Activated CD4-positive, alpha-beta T cell treated with anti-CD3 and anti-CD28 coated beads, Interleukin-2, amount 50 U/mL, for 24 hours (primary cell): ENCODE measurements at places on chromosomes 3 and 15.

DNA sequence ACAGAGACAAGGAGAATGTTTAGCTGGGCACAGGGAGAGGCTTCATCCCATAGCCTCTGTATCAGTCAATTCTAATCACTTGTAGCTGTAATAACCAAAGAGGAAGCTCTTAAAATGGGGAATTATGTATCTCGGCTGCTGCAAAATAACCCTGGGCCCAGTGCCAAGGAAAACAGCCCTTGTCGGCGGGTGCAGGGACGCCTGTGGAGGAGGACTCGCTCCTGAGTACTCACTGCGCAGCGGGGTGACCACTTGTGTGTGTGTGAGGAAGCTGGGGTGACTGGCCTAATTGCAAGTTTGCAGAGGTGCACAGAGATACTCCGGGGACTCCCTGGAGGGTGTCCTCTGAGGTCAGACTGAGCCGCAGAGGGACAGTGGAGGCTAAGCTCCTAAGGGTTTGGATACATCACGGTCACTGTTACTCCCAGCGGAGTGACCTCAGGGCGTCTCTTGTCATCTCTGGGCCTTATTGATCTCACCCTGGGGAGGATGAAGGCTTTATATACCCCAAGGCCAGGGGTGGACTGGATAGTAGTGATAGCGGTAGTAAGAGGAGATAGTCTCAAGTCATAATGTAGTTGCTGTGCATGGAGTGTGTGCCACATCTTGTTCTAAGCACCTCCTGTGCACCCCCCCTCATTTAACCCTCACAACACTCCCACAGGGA is 37.2 kb downstream of the SLC6A6 start:
- DNase-seq: no peak

DNA sequence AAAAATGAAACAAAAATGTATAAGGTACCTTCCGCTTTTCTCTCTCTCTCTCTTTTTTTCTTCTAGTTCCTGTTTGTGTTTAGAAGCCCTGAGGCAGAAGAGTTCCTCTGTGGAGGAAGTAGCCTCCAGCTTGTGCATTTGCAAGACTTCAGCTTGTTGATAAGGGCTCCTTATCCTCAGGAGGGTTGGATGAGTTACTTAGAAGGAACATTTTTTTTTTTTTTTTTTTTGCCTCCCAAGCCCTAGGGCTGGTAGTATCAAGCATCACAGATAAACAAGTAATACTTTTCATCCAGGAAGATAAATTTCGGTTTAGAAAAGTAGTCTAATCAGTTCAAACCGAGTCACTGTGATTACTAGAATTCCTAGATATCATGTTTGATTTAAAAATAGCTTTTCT is 91.0 kb upstream of the CBLB start:
- DNase-seq: no peak

DNA sequence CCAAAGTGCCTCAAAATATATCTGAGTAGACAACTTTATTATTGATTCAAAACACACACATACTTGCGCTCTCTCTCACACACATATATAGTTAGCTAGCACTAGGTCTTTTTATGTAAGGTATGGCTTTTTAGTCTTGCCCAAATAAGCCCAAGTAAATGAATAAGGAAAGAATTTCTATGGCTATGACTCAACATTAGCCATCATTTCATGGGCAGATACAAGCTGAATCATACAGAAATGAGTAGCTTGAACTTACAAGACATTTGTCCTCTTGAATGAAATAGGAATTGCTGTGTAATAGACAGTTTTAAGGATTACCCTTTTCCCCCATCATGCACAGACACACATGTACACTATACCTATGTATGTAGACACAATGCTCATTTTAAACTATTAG is 4.9 kb downstream of the CADPS start:
- no peak for DNase-seq

GRCh38 chr3:188900421-188900951 is 271.3 kb upstream of the TPRG1 start:
- DNase-seq: no peak

DNA sequence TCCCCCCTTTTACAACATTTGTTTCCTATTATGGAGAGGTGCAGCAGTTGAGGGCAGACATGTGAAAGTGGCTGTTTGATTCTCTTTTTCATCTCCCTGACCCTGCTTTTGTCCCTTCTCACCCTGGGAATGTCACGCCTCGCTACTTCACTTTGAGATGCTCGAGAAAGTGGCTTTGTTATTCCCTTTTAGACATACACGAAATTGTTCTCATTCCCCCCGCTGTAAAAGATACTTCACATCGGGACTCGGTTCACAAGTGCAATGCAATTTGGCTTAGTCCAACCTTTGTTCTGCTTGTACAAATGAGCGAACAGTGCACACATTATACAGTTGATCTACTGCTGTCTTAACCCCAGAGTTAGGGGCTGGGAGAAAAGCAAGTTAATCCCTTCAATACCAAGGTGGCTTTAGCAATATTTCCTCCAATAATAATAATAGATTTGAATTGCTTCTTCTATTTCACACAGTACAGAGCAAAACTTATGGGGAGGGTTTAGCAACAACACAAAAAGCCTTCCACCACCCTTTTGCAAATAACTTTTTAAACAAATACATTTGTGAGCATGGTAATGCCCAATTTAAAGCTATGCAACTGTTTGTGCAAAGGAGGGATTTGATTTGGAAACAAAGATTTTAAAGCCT is 5.7 kb upstream of the FOXB1 start:
- DNase-seq: no peak

DNA sequence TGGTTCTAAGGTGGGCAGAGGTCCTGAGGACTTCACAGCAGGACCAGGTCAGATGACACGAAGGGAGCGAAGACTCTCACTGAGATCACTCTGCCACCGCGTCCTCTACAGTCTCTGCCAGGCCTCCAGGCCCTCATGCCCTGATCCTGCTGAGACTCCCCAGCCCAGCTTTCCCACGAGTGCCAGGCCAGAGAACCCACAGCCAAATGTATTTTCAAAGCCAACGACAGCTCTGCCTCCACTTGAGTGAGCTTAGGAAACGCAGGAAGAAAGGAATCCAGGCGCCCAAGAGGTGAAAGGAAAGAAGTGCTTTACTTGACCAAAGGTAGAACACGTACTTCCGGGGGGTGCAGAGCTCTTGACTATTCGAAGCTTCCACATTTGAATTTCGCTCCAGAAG is 275.0 kb downstream of the XXYLT1 start:
- no peak for DNase-seq

- peak; percentile 16 for DNase-seq
Observed at GRCh38 chr3:186705882-186706780, 11.0 kb upstream of the KNG1 start.

DNA sequence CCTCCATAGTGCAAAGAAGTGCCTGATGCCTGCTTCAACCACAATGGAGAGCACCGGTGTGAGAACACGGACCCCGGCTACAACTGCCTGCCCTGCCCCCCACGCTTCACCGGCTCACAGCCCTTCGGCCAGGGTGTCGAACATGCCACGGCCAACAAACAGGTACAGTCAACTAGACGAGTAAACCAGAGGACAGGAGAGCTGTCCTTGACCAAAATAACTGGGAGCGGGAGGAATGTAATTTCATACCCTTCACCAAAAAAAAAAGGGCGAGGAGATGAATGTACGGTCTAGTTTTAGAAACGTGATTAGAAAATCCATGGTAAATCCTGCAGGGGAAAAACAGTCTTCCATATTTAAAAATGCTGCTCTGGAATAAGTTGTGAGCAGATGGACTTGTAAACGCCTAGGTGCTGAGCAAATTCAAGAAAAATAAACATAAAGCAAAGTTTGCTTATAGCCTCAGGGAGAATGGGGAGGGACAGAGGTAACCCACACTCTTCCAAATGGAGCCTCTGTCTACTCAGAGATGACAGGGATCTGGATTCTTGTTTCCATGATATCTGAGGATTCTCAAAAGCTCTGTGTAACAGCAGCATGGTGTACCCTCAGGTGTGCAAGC is 8.4 kb downstream of the THBS1 start:
- no peak for DNase-seq

- no peak for DNase-seq
Observed at GRCh38 chr3:189282741-189283140, 111.0 kb downstream of the TPRG1 start.

DNA sequence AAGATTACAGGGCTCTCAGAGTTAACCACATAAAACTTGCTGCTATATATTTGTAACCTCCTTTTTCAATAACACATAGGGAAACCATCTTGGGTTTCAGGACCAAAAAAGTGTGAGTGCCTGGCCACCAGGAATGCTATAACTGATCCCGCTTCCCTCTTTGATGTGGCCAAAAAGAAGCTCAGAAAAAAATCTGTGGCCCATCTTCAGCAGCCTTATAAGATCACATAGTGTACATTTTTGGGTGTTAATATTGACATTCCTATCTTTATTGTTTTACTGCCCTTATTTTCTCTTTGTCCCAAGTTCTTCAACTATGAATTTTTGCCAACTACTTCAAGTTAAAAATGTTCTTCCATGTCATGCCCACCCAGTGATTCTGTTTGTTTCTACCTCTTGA is 102.8 kb downstream of the LIPC start:
- DNase-seq: no peak

GRCh38 chr3:184786280-184786941 is 25.6 kb upstream of the VPS8 start:
- no peak for DNase-seq

GRCh38 chr3:147705651-147706051 is 296.5 kb downstream of the ZIC1 start:
- no peak for DNase-seq

DNA sequence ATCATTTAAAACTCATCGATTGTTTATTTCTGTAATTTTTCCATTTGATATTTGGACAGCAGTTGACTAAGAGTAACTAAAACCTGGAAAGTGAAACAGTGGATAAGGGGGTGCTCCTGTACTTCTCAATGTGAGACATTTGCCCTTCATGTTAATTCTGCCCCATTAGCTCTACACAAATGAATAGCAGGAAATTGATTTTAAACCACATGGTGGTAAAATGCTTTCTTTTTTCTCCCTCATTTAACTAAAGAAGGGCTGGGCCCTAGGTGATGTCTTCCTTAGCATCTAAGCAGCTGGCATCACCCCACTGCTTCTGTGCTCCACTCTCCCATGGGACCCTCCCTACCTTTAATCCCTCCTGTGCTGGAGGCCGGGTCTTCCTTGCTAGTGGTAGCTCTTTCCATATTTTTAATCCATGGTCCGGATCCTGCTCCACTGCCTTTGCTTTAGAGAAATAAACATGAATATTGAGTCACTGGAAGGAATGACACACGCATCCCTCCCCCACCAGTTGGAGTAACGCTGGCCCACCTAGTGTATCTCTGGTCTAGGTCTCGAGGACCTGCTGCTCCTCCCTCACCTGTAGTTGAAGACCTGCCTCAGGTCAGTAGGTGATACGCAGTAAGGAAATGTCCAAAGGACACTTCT is 30.2 kb upstream of the LAMP3 start:
- DNase-seq: no peak

- DNase-seq: no peak
Observed at GRCh38 chr3:10599017-10599416, 93.6 kb upstream of the ATP2B2 start.

DNA sequence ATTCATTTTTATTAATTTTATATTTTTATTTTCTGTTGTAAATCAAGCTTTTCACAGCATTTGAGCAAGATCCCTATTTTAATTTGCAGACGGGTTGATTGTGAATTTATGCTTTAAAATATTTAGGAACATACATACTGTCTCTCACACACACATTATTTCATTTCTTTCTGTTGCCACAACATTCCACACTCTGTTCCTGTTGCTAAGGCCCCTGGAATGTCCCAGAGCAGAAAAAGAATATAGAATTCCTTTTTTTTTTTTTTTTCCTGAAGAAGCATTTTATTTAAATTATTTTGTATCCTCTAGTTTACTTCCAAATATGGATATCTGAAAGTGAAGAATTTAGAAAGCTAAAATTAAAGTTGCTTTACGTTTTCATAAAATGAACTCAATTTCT is 36.8 kb upstream of the SCAANT1 start:
- no peak for DNase-seq

DNA sequence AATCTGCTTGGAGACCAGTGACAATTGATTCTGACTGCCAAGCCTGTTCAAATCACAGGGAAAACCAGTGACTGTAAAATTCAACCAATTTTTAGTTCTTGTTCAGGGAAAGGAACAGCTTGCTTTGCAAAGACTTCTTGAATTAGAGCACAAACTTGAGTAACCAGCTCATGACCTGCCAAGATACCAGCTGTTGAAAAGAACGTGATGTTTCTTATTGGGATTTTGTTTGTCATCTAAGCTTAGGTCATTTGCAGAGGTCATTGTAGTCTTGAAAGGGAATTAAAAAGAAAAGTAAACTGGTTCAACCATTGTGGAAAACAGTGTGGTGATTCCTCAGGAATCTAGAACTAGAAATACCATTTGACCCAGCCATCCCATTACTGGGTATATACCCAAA is 428.2 kb downstream of the GRM7 start:
- DNase-seq: no peak

GRCh38 chr15:80396096-80396495 is 8.1 kb upstream of the ARNT2 start:
- no peak for DNase-seq

- no peak for DNase-seq
Observed at GRCh38 chr3:120503727-120504616, 53.2 kb upstream of the FSTL1 start.

- DNase-seq: no peak
Observed at GRCh38 chr3:30114918-30115317, 491.5 kb upstream of the TGFBR2 start.

GRCh38 chr3:145807990-145808389 is 353.0 kb downstream of the PLOD2 start:
- no peak for DNase-seq

DNA sequence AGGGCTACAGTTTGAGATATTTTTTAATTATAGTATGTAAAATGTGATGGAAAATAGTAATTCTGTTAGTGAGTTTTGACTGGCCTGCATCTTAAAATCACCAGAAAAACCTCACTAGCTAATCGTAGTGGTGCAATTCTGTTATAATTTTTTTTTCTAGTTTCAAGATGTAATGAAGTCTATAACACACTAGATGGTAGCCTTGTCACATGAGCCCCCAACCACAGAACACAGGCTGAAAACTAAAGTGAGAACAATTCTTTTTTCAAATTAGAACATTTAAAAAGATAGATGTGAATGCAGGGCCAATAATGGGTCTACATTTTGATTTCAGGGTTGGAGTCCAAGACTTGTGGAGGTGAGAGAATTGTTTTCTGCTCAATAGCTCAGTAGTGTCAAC is 83.3 kb upstream of the KCNH8 start:
- no peak for DNase-seq

DNA sequence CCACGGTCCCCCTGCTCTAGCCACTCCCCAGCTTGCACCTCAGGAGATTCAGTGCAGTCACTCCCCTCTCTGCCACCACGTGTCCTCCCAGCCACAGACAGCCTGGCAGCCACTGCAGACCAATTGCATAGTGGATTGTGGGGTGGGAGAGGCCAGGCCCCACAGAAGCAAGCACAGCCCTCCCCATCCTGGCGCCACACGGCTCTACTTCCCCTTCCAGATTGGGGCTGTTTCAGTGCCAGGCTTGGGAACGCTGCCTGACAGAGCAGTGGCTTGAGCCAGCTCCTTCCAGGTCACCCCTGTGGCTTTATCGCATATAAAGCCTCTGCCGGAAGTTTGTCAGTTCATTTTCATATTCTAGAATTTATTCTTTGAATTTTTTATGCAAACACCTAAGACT is 90.7 kb downstream of the TMEM266 start:
- DNase-seq: no peak

- no peak for DNase-seq
Observed at GRCh38 chr15:83289160-83289559, 4.7 kb upstream of the BNC1 start.

- no peak for DNase-seq
Observed at GRCh38 chr15:40595219-40595618, 1.2 kb downstream of the KNL1 start.

GRCh38 chr3:186798239-186798874 is 7.9 kb downstream of the RFC4 start:
- no peak for DNase-seq
